ENCODE measurements at places on chromosomes 12 and 14.

- DNase-seq: no peak
Observed at GRCh38 chr12:87667378-87667777, 361.8 kb downstream of the C12orf50 start.

GRCh38 chr14:70714055-70714550 is 72.4 kb downstream of the TTC9 start:
- DNase-seq: no peak

GRCh38 chr14:61355892-61356325 is 34.5 kb downstream of the PRKCH start:
- DNase-seq: no peak

DNA sequence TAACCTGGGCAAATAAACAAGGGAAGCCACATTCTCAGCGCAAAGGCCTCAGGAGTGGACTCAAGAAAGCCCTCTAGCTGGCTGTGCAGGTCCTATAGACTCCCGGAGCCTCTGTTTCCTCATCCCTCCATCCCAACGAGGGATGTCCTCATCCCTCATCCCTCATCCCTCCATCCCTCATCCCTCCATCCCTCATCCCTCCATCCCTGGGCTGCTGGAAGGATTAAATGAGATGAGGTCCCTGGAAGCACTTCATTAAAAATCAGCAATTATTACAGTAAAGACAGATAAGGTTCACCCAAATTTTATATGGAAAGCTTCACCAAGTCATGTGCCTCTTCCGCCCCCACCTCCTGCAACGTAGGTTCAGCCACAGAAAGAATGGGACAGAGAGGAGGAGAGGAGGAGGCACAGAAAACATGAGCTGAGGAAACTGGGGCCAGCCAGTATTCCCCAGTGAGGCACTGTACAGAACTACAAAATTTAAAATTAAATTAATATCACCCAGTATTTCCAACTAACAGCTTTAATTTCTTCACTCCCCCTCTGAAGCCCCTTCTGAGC is 4.8 kb downstream of the ITPK1 start:
- no peak for DNase-seq

GRCh38 chr14:68395604-68396003 is 397.3 kb downstream of the ZFP36L1 start:
- DNase-seq: no peak

- no peak for DNase-seq
Observed at GRCh38 chr14:104509673-104510072, 69.9 kb upstream of the C14orf180 start.

GRCh38 chr12:106274575-106275121 is 26.8 kb upstream of the CKAP4 start:
- DNase-seq: no peak
